ENCODE measurements at places on chromosomes 7 and 10.

DNA sequence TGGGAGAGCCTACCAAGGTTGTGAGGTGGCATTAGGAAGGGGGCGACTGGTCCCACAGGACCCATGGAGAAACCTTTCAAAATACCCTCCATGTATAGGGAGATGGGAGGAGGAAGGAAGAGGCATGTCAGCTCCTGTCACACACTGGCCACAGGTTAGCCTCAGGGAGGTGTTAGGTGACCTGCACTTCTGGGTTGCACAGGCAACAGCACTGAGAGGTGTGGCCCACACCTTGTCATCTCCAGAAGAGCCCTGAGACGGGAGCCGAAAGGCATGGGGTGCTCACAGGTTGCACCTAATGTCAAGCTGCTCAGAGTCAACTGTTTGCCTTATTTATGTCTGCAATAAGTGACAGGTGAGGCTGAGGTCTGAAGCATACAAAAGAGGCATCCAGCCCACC lies 14.6 kb upstream of the USP6NL start:
- DNase-seq = no peak

GRCh38 chr7:17446340-17446739 lies 147.9 kb downstream of the AHR start:
- DNase-seq = no peak

- DNase-seq = no peak
Measured at GRCh38 chr7:33593611-33594010, 311.7 kb upstream of the BMPER start.

DNA sequence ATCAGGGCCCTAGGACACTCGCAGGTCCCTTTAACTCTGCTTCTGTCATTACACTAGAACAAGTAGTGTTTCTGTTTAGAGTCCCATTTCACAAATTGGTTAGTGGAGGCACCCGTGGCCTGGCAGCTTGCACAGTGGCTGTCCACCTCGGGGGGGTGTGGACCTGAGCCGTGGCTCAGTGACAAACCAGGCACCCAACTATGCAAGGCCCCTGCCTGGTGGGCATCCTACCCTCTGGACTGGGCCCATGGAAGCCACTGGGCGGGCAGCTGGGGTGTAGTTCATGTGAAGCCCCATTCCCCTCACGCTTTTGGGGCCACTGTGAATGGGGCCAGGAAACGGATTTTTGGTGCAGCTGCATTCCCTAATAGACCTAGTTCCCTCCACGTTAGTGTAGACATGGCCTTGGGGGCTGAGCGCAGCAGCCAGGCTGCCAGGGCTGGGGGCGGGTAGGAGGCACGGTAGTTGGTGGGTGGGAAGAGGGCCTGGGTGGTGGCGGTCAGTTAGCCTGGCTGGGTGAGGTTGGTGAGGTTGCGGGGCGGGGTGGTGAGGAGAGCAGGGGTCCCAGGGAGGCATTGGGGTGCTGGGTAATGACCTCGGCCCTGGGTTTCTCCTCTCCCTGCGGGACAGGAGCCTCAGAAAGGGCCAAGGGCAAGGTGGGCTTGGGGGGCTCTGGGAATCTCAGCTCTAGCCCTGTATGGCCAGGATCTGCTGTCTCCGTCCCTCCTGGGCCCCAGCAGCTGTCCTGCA lies 18.7 kb downstream of the ZNF316 start:
- DNase-seq = peak; percentile 6

GRCh38 chr10:3761021-3761686 lies 23.9 kb downstream of the KLF6 start:
- no peak for DNase-seq

GRCh38 chr10:14325325-14325955 lies 5.3 kb downstream of the FRMD4A start:
- peak; percentile 50 for DNase-seq

GRCh38 chr10:56231436-56231835 lies 129.6 kb downstream of the ZWINT start:
- no peak for DNase-seq

GRCh38 chr7:2105280-2105679 lies 127.5 kb downstream of the MAD1L1 start:
- DNase-seq = no peak

DNA sequence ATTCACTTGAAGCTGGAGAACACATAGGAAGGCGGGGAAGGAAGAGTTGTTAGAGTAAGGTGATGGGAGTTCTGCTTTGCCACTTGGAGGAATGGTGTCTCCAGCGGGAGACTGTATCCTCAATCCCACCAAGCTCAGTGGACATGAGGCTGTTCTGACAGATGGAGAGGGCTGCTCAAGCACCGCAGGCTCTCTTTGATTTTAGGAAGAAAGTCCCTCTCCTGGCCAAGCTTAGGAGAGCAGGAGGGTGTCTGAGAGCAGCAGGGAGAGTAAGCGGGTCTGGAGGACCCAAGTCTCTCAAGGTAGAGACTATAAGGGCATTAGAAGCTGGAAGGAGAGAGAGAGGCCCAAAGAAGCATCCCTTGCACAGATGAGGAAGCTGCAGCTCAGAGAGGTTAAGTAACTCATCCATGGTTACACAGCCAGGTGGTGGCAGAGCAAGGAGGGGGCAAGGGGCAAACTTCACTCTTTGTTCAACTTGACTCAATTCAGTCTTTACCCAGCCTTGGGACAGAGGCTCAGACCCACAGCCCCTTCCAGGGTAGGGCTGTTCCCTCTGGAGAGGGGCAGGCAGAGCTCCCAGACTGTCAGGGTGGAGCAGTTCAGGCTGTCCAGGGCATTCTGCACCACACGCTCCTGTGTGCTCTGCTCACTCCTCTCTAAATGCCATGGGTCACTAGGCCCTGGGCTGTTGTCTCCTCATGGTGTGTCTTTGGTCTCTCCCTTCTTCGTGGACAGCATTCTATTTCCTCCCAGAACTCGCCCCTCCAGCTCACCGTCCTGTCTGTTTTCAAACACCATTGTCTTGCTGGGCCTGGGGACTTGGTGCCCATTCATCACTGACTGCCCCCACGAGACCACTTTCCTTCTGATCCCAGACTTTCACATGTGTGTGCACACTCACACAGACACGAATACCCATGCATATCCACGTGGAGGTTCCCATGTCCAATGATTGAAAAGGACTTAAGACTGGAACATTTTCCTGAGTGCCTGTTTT lies 8.9 kb downstream of the CHAT start:
- DNase-seq = no peak

DNA sequence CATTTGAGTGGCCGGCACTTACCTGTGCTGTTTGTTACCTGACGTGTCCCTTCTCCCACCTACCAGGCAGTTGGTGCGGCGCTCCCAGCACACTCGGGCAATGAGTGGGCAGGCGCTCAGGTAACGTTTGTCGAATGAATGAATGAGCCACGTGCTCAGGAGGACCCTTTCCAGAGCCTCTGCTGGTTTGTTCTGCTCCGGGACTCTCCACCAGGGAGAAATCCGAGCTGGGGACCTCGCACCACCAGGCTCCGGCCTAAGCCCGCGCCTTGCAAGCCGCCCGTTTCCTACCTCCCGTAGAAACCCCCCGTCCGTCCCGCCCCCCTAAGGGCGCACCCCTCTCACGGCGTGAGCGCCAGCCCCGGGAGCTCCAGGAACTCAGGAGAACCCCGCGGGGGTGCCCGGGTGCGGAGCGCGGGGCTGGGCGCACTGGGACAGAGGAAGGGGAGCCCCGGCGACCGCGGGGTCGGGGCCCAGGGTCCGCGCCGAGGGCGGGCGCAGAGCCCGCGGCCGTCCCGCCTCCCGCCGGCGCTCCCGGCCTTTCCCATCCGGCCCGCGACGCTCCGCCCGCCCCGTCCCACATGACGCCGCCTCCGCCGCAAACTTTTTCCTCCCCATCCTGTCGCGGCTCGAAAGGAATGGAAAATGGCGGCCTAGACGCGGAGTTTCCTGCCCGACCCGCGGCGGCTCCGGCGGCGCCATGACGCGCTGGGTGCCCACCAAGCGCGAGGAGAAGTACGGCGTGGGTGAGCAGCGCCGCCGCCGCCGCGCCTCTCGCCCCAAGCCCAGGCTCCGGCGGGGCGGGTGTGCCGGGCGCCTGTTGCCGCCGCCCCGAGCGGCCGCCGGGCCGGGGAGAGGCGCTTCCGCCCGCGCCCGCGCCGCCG lies at the start of gene DOCK1:
DOCK1 (plus strand) TSS at position 611 of the 884 bp plus-strand sequence; CDS start at position 701, 90 bp downstream.
- peak; percentile 70 for DNase-seq

- no peak for DNase-seq
Measured at GRCh38 chr7:84372712-84373111, 178.1 kb upstream of the SEMA3A start.

DNA sequence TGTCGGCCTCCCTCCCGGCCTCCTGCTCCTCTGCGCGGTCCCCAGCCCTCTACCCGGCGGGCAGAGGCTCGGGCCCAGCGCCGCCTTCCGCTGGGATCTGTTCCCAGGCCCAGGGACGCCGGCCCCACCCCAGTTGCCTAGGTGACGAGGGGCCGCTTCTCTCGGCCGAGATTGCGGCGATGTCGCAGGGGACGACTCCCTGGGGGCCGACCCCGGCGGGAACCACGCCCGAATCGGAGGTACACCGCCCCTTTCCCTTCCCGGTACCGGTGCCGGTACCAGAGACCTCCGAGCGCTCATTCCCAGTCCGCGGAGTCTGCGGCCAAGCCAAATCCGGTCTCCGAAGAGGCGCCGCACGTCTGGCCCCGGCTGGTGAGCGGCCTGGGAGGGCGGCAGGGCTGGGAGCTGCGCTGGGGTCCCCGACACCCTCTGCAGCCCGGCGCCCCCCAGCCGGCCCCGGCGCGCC lies at the start of gene CABCOCO1:
CABCOCO1 (plus strand) TSS at position 136 of the 466 bp plus-strand sequence; CDS start at position 180, 44 bp downstream.
- peak; percentile 83 for DNase-seq

- no peak for DNase-seq
Measured at GRCh38 chr7:34747176-34747781, 89.3 kb downstream of the NPSR1 start.

- DNase-seq = no peak
Measured at GRCh38 chr7:95688931-95689495, 83.3 kb upstream of the DYNC1I1 start.

DNA sequence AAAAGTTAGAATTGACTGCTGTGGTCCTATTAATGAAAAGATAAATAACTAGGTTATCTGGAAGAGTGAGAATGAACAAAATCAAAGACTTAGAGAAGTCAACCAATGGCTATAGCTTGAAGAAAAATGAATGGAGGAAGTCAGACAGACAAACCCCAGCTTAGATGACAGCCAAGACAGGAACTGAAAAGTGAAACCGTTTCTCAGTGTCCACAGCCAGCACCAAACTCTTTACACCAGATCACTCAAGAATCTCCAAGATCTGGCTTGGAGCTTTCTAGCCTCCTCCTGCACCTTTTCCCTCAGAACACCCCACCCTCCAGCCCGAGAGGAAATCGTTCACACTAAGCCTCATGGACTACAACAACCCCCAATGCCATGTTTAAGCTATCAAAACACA lies 167.0 kb downstream of the SFMBT2 start:
- no peak for DNase-seq

DNA sequence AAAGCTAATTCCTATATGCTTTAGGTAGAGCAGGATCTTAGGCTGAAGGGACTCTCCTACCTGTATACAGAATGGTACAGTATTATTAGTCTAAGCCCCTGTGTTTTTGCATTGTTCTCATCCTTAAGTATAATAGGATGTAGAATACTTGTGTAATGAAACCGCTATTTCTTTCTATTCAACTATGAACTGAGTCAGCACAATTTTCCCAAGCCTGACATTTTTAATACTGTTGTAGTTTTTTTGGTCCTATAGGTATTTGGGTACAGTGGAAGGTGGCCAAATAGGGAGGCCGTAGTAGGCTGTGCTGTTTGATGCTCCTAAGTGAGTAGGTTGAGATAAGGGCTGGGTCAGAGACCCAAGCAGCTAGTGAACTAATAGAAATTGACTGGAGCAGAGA lies 205.1 kb downstream of the MACC1 start:
- DNase-seq = no peak

- no peak for DNase-seq
Measured at GRCh38 chr10:6958711-6959110, 378.6 kb upstream of the PRKCQ start.

GRCh38 chr7:155069992-155070751 lies at the start of gene HTR5A:
TSS of gene HTR5A (plus strand) at chr7:155070324. CDS start at chr7:155070900, 576 bp downstream.
- peak; percentile 60 for DNase-seq

- DNase-seq = no peak
Measured at GRCh38 chr10:12333380-12334185, 15.8 kb upstream of the CAMK1D start.

Data from WERI-Rb-1 (cell line).